ENCODE measurements at places on chromosomes 1 and 21. TPM values are rescaled to one million over a fixed set of nuclear protein-coding genes. Genes with fewer than 3 reads are reported as not detected.

DNA sequence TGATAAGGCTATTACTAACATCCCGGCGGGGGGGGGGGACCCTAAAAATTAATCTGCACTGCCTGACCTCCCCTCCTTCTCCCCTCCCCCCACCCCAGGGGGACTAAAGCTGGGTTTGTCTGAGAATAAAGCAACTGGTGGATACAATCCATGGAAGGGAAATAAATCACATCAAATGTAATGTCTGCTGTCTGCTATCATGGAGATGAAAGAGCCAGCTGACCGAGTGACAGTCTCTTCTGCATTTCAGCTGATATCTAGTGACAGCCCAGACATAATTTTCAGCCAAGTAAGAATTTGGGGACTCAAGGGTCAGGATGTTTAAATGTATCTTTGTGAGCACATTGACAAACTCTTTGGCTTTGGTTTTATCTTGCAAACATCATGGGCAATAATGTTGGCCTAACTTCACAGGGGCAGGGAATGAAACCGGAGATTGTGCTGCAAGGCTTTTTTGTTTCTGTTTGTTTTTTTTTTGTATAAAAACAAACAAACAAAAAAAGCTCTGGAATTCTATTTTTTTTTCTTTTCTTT, 44.7 kb downstream of the HTR6 start:
- DNase-seq = no peak

GRCh38 chr1:172132836-172133235, 287.6 kb upstream of the C1orf105 start:
- DNase-seq = no peak

DNA sequence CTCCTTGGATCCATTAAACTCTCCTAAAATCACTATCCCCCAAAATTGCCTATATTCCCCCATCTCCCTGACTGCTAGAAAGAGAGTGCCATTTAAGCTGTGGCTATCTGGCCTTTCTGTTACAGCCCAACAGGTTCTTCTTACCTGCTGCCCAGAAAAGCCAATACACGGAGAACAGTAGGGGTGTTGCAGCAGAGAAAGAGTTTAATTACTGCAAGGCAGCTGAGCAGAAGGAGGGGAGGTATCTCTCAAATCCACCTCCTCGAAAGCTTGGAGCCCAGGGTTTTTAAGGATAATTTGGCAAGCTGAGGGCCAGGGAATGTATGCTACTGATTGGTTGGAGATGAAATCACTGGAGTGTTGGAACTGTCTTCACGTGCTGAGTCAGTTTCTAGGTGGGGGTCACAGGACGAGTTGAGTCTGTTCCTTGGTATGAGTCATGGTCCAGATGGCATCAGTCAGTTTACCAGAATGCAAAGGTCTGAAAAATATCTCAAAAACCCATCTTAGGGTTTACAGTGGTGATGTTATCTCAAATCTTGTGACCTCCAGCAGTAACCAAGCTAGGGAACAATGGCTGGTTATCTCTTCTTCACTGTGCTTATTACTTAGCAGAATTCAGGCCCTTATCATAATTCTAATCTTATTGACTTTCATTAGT, 89.8 kb downstream of the SMYD3 start:
- no peak for DNase-seq

GRCh38 chr1:228873709-228874108, 138.4 kb downstream of the RHOU start:
- no peak for DNase-seq

DNA sequence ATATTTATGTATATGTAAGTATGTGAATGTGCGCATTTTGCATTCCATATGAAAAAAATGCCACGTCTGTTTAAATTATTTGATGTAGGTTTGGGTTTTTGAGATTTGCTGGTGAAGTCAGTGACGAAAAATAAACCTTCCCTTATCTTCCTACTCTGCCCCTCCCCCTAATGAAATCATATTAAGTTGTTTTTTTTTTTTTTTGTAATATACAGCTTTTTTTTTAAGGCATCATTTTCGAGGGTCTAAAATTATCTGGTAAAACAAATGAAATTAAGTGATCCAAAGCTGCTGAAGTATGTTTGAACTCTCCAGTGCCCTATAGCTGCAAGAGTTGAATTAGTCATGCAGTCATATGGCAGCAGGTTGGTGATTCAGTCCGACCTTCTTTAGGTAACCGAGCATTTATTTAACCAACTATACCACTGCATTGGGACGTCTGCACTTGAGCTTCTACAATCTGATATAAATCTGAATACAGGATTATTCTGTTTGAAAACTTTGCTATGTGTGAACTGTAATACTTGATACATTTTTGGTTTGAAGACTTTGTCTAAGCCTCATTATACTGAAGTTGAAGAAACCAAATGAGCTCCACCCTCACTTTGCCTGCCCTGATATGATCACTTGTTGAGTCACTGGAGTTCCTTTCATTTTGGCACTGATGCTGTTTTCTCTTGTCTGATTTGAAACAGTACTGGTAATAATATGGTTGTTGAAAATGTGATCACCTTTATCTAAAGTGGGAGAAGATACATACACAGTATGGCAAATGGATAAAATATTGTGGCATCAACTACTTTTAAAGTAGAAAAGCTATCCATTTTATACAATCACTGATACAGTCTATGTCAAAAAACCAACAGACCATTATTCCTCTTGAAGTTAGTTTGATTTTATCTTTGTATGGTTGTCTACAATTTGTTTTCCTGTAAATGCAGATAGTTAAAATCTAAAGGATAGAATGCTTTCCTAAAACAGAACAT, 11.7 kb downstream of the PDIK1L start:
- DNase-seq = no peak

GRCh38 chr1:185315445-185316071, 1.5 kb downstream of the IVNS1ABP start:
- DNase-seq = no peak

GRCh38 chr1:89672489-89673183, 39.7 kb downstream of the LRRC8C start:
- no peak for DNase-seq

- DNase-seq = no peak
Measured at GRCh38 chr1:168825820-168826219, 96.8 kb upstream of the DPT start.

DNA sequence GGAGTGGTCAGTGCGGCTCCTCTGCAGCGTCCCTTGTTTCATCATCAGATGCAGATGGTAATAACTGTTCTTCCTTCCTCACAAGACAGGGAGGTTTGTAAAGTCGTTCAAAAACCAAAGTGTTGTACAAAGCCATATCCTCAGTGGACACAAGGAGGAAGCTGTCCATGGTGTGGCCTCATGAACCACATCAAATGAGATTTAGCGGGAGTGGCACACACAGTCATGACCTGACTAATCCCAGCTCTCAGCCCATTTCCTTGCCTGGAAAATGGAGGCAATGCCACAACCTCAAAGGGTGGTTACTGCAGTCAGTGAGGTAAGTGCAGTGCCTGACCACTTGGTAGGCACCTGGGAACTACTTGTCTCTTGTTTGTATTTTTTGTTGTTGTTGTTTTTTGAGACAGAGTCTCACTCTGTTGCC, 13.4 kb downstream of the ENTREP3 start:
- peak; percentile 36 for DNase-seq

GRCh38 chr1:185846672-185847444, 112.7 kb downstream of the HMCN1 start:
- DNase-seq = no peak

DNA sequence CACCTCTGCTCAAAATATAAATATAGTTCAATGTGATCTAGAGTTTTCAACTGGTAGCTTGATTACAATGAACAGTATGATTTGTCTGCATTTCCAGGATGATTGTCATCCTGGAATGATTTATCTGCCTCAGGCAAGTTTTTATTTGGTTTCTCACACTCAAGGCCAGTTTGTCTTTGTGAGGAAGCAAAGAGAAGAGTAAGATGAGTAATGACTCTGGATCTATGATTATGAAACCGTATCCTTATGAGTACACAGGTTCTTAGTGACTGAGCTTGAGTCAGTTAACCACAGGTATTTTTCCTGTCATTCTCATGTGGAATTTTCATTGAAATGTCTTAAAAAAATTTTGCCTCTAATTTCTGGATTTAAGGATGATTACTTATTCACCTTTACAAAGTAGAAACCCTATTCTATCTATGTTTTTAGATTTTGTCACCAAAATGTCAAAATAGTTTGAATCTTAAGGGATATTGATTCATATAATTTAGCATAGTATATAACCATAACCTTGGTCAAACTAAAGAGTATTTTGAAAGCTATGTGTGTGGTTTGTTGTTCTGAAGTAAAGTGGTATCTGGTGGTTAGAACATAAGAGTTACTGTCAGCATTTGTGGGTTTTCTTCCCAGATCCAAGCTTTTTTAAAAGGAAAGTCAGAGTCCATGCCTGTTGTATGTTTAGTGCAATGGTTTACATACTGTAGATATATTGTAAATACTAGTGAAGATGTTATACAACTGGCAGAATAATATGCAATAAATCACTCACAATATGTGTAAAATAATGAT, 145.0 kb downstream of the RASAL2 start:
- no peak for DNase-seq

GRCh38 chr1:64243757-64244080, 40.3 kb downstream of the UBE2U start:
- no peak for DNase-seq

GRCh38 chr1:207763091-207763490, 11.2 kb downstream of the CD46 start:
- no peak for DNase-seq

The SETDB1 gene
- total RNA-seq = 35.4 TPM

The NT5C1A gene
- total RNA-seq = not detected

The HRNR gene
- not detected for total RNA-seq
